ENCODE measurements at places on chromosomes 7 and 10.
A peak's percentile ranks its signal among the peaks of the same experiment; 100 is the strongest.

- DNase-seq: peak; percentile 18
These were observed at the start of gene MEST for GRCh38 chr7:130491841-130492522. TSS of gene MEST (plus strand) at chr7:130492085. CDS start at chr7:130492314, 229 bp downstream.

GRCh38 chr7:131238347-131238931 is 89.2 kb upstream of the MKLN1 start:
- DNase-seq: peak; percentile 94

- peak; percentile 47 for DNase-seq
These were observed 36.6 kb downstream of the SCIN start for GRCh38 chr7:12607134-12607533.

GRCh38 chr10:121137533-121137932 is 286.4 kb downstream of the WDR11 start:
- DNase-seq: no peak

- DNase-seq: no peak
These were observed 95.9 kb upstream of the MACROH2A2 start for GRCh38 chr10:69956741-69957230.

GRCh38 chr10:34006471-34006870 is 672.0 kb upstream of the NRP1 start:
- DNase-seq: no peak

- no peak for DNase-seq
These were observed 19.5 kb downstream of the RAMP3 start for GRCh38 chr7:45176886-45177731.

GRCh38 chr7:83882551-83882950 is 233.6 kb upstream of the SEMA3E start:
- peak; percentile 3 for DNase-seq

DNA sequence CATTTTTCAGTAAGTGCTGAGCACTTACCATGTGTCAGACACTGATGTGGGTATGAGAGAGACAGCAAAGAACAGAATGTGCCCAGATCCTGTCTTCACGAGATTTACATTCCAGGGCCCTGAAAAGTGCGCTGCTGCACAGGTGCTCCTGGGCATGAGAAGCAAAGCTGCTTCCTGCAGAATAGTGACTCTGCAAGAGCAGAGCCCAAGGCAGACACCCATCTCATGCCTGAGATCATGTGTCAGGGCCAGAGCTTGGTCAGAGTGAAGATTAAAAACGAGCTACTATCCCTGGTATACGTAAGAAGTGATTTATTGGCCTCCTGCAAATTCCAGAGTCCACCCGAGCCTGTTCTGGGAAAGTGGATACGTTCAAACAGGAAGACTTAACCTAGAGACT is 824.4 kb downstream of the GRID1 start:
- no peak for DNase-seq

DNA sequence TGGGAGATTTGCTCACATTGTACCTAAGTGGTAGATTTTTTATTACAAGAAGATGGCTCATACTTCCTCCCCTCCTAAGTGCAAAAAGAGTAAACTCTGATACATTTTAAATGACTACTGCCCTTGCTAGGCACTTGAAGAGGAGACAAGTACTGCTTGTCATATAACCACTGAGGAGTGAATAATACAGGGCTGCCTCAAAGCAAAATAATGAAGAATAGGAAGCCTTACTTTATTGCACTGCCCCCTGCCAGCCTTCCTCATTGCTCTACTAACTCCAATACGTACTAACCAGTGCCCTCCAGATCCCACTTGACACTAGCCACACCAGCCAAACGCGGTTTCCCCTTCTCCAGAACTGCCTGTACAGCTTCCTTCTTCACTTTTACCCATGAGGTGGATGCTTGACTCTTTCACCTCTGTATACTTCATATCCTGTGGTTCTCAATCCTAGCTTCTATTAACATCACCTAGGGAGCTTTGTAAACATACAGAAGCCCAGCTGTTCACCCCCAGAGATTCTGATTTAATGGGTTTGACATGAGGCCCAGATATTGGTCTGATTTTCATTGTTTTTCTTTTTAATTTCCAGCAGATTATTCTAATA is 11.7 kb upstream of the MTERF1 start:
- DNase-seq: no peak

GRCh38 chr7:45662540-45663166 is 88.5 kb downstream of the ADCY1 start:
- DNase-seq: no peak
